ENCODE measurements at places on chromosomes 2 and 18. TPM values are rescaled to one million over a fixed set of nuclear protein-coding genes. Genes with fewer than 3 reads are reported as not detected.

STAT4 gene
- total RNA-seq, result 0.88 TPM

SERPINB12 gene
- 0.60 TPM for total RNA-seq

GRCh38 chr2:238570926-238571325 lies 144.2 kb downstream of the ASB1 start:
- ATAC-seq, result no peak

DNA sequence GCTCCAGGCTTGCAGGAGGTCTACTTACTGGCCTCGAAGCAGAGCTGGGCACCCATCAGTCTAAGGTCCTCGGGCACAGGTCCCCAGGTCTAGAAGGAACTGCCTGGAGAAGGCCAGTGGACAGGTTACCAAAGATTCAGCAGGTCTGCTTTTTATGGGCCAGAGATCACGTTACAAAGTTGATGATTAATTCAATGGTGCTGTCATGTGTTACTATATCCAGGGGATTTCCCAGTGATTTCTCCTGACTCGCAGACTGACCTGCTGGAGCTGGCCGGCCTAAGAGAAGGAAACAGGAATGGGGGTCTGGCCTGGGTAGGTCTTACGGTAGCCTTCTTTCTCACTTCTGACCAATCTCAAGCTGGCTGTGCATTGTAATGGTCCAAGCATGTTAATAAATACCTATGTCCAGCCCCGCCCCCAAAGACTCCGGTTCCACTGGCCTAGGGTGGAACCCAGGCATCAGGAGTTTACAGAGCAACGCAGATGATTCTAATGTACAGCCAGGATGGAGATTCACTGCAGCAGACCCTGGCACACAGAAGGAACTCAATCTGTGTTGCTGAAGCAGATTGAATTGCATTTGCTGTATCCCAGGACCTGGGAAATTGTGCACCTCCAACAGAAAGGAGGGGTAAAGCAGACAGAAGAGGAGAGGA lies at the start of gene NEURL3:
NEURL3 (minus strand) TSS at position 127 of the 659 bp plus-strand sequence; CDS start at position 56, 71 bp downstream.
- no peak for ATAC-seq

GRCh38 chr2:122007577-122007976 lies 252.1 kb downstream of the TSN start:
- no peak for ATAC-seq

All from esophagus mucosa (tissue), 1 donor.